Activated CD4-positive, alpha-beta T cell treated with anti-CD3 and anti-CD28 coated beads for 4 hours (primary cell): ENCODE measurements at places on chromosomes 2 and 18.

DNA sequence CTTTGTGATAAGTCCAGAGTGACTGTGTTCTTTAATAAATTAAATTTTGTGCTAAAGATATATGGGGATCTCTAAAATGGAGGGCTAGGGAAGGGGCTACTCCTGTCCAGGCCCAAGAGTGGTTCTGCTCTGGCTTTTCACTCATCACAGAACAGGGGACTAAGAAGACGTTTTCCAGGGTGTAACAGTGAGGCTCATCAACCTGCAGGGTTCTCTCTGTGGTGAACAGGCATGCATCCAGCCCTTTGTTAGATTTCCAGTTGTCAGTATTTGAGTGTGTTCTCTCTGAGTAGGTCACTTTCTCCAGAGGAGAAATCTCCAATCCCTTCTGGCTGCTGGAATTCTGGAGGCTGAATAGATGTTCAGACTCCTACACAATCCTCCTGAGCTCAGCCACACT is 408.9 kb downstream of the PLCL1 start:
- no peak for DNase-seq

- DNase-seq = no peak
These were observed at the start of gene RND3 for GRCh38 chr2:150487537-150488429. RND3 (minus strand) TSS chr2:150487667; CDS start chr2:150487417, 250 bp downstream.

GRCh38 chr2:158207354-158207753 is 105.7 kb downstream of the UPP2 start:
- DNase-seq = no peak

DNA sequence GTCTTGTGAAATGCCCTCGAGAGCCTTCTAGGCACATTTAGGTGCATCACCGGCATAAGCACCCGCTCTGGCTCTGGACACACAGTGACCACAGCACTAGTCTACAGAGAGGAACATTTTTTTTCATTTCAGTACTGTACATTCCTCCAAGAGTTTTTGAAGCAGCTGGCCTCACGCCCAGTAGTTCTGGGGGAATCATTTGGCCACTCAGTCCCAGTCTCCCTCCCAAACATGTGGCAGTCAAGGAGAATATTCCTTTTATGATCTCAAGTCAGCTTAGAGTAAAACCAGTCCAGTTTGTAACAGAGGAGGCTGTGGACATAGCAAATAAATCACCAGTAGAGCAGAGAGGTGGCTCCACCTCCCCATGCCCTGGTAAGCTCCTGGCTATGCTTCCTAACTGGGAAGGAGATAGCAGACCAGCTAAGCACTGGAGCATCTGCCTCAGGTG is 48.1 kb downstream of the KCNE4 start:
- no peak for DNase-seq

DNA sequence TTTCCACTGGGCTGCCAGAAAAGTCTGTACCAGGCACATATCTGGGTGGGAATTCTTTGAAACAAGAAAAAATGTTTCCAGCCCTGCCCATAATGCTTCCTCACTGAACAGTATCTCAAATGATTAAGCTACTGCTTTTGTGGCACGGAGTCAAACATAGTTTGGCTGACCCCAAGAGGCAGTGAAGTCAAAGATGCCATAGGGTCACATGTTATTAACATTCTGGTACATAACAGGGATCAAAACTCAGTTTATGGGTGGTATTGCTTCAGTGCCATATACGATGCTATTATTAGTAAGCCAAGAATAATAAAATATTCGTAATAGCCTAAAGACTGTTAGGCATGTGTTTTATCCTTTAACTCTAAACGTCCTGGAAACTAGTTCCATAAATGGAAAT is 112.4 kb downstream of the FEZ2 start:
- DNase-seq = no peak

DNA sequence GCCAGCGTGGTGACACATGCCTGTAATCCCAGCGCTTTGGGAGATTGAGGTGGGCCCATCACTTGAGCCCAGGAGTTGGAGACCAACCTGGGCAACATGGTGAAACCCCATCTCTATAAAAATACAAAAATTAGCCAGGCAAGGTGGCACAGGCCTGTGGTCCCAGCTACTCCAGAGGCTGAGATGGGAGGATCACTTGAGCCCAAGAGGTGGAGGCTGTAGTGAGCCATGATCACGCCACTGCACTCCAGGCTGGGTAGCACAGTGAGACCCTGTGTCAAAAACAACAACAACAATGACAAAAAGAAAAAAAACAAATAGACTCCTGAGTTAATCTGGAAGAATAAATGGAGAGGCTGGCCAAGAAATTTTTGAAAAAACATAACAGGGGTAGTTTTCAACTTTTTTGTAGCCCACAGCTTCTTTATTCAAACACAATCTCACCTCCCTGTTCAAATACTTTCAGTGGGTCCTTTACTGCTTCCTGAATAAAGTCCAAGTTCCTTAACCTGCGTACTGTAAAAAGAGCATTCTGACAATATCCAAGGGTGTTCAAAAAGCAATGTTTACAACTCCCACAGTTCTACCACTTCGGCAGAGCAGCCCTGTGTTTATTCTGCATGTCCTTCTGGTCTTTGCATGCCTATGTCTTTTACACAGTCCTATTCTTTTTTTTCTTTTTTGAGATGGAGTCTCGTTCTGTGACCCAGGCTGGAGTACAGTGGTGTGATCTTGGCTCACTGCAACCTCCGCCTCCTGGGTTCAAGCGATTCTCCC is 53.5 kb downstream of the LRRFIP1 start:
- DNase-seq = no peak

DNA sequence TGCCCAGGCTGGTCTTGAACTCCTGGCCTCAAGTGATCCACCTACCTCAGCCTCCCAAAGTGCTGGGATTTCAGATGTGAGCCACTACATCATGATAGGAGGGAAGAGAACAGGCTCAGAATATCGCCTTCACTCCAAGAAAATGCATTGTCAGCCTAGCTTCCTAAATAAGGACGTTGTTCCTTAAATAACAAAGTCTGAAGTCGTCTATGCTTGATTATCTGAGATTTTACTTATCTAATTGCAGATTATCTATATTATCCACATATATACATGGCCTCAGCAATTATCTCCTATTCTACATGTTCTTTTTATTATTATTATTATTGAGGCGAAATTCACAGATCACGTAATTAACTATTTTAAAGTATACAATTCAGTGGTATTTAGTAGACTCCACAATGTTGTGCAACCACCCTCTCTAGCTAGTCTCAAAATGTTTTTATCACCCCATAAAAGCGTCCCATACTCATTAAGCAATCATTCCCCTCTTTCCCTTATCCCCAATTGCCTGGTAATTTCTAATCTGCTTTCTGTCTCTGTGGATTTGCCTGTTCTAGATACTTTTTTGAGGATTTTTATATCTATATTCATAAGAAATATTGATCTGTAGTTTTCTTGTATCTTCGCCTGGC is 95.1 kb upstream of the RFX8 start:
- no peak for DNase-seq

GRCh38 chr2:224901121-224901676 is 141.1 kb downstream of the DOCK10 start:
- no peak for DNase-seq

DNA sequence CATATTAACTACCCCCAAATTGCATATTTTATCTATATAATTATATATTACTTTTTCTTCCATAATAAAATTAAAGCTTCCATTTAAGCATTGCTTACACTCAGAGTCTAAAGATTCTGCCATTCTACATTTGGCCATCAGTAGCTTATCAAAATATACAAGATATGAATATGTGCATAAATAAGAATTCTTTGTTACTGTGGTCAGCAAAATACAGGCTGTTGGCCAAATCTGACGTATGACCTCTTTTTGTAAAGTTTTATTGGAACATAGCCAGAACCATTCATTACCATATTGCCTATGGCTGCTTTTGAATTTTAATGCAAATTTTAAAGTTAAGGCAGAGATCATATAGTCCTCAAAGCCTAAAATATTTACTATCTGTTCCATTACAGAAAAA is 643.9 kb upstream of the VRK2 start:
- DNase-seq = no peak

DNA sequence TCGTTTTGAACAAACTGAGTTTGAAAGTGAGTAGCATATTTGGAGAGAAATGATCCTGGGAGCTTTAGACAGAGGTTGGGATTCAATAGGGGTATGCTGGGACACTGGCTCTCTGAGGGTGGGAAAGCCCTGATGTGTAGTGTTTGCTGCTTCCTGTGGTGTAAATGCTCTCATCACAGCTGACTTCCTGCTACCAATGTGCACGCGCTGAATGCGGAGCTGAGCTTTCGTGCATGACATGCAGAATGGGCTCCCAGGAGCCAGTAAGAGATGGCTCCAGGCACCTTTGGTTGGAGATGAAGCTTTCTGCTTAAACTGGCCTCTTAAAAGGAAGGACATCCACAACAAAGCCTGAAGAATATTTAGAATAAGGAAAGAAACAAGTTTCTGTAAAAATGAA is 224.1 kb upstream of the CCDC150 start:
- no peak for DNase-seq

DNA sequence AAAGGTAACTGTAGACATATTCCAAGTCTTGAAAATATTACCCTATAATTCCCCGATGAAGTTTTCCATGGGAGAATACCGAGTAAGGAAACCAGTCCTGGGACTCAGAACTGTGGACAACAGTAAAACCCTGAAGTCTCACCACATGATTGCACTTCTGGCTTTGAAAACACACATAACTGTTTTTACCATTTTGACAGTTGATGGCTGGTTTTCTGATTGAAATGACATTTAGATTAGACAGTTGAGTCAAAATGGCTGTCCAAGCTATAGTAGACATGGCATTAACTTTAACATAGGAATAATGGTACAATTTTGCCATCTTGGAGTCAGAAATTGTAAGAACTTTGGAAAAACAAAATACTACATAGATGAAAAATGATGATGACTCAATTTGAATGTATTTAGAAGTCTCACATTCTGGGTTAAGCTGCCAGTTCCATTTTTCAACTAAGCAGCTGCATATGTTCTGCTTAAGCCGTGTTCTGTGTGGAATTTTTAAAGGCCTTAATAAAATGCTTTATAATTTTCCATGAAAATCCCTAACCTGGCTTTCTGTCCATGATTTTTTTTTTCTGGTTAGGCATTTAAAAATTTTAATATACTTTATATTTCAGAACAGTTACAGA is 38.3 kb upstream of the WIPF1 start:
- DNase-seq = no peak

GRCh38 chr2:69385443-69386151 is 1.4 kb downstream of the GFPT1 start:
- DNase-seq = no peak

DNA sequence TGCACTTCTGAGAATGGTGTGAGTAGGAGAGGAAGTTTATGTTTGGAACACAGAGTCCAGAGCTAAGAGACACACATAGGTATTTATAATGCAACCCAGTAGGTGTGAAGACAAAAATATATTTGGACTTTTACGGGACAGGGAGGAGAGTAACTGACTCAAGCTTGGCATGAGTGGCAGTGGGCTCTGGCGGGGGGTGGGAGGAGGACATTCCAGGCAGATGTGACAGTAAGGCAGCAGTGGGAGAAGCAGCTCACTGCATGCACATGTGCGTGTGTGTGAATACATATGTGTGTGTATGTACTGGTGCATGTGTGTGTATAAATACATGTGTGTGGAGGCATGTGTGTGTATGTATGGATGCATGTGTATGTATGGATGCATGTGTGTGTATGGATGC is 51.4 kb downstream of the DCDC2C start:
- no peak for DNase-seq

GRCh38 chr2:67898595-67898994 is 164.2 kb downstream of the C1D start:
- no peak for DNase-seq

DNA sequence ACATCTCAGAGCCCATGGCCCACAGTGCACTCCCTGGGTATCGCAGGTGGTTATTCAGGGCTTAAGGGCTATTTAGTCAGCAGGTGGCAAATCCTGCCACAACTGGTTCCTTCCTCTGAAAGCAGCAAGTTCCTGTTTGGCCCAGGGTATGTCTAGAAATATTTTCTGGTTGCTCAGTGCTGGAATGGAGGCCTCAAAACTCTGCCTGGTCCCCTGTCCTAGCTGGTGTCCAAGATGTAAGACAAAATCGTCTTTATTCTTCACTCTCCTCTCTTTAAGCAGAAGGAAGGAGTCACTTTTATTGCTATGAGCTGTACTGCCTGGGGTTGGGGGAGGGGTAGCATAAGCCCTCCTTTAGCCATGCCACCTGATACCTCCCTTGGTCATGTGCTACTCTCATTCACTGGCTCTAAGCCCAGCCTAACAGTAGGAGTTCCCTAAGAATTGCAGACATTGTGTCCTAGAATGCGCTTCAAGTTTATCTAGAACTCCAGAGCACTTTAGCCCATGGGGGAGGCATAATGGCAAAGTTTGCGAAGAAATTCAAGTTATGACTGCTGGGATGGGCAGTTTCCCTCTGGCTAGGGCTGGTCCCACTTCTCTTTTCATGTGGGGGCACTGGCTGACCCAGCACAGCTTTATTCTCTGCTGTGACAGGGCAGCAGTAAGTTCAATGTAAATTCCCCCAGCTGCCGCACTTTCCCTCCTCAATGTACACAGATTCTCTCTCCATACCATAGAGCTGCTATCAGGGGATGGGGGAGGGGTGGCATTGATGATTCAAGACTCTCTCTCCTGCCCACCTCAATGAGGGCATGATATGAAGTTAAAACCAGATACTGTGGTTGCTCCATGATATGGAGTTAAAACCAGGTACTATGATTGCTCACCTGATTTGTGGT is 27.1 kb upstream of the CWC22 start:
- no peak for DNase-seq

DNA sequence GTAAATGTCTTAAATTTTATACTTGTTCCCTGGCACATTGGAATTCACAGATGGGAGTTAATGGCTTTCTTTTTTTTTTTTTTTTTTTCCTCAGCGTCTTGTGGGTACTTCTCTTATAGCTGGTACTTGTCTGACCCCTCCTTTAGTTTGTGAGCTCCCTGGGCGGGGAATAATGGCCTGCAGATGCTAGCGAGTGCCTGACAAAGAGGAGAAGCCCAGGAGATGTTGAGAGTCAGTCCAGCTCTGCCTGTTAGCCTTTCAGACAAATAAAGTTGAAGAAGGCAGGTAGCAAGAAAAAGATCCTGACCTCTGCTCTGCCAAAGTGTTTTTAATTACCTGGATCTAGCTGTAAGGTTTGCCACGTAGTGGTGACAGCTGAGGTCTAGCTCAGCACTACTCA is 6.6 kb downstream of the BCL2L11 start:
- no peak for DNase-seq

- no peak for DNase-seq
These were observed 4.6 kb downstream of the CDCA7 start for GRCh38 chr2:173359231-173359630.

DNA sequence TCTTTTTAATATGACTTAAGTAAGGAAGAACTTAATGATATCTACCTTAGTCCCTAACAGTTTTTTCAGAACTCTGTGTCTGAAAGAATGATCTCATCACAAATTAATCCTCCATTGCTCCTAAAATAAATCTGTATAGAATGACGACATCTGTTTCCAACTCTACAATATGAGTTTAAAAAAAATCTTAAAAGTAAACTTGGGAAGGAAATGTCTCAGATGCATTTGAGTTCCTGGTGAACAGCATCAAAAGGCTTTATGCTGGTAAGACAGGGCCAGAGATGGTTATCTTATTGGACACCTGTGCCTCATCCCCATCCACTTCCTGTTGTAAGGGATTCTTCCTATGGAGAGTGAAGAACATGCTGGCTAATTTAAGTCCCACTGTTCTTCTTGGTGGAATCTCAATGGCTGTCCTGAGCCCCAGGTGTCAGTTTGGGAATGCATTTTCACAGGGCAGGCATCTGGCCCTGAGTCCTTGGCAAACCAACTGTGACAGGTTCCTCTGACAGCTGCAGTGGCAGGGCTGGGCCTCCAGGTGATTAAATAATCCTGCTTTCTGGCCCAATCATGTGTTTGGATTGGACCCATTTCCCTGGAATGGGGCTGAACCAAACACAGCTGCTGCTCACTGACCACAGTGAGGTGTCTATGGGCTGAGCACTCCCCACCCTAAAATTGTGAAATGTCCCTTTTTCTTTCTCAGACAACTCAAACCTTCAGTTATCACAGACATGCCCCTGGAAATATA is 12.9 kb upstream of the NCKAP5 start:
- no peak for DNase-seq
